ENCODE measurements at places on chromosomes 13 and 19.

GRCh38 chr13:51222686-51223559, 725 bp downstream of the FAM124A start:
- DNase-seq: no peak

DNA sequence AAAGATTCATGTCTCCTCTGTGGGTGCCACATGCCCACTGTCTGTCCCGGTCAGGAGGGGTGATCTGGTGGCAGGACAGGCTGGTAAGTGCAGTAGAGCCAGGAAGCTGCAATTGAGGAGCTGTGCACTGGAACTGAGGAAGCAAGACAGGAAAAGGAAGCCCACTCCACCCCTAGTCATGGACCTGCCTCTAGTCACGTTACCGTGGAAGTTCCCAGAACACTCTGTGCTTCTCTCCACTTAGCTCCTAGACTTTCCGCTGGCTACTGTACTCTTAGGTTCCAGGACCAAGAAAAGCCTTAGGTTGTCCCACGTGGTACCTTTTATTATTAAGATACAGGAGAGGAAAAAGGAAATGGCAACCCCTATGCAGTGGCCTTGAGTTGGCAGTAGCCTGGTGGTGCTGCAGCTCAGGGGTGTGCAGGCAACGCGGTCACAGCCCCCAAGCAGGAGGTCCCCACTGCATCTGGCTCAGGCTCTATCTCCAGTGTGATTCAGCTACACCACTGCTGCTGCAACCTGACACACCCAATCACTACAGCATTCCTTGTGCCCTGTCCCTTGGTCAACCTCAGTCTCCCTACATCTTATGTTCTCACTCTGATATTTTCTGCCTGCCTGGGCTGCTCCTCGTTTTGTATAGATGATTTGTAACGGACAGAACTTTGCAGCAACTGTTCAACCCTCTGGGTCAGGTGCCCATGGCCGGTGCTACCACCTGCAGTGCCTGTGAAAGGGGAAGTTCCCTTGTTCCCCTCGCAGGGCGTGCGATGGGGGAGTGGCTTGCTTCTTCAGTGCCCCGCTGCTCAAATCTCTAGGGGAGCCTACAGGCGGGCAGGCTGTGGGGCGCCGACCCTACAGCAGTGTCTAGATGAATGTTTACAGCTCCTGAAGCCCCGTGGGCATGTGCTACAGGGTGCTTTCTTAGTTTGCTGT, 24.4 kb upstream of the GPR12 start:
- no peak for DNase-seq

GRCh38 chr13:69947582-69947981, 160.0 kb upstream of the ATXN8OS start:
- DNase-seq: no peak

DNA sequence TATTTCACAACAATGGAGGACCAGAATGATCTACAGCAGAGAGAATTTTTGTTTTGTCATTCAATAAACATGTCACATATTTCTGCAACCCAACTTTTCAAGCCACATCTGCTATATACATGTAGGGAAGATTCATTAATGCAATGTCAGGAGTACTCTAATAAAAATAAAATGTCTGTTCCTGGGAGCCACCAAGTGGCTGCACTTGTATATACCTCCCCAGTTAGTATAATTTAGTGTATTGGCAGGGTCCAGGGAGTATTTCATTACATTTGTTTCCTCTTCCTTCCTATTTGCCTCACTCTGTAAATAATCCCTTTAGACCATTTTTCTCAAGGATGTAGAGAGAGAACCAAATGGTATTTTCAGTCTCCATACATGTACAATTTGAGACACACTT, 1169.0 kb downstream of the DIAPH3 start:
- no peak for DNase-seq

GRCh38 chr19:57078802-57079201, 41.0 kb upstream of the USP29 start:
- no peak for DNase-seq

GRCh38 chr13:24748061-24748400, 15.9 kb upstream of the RNF17 start:
- DNase-seq: no peak

GRCh38 chr19:1671716-1672037, 19.3 kb upstream of the TCF3 start:
- DNase-seq: no peak

DNA sequence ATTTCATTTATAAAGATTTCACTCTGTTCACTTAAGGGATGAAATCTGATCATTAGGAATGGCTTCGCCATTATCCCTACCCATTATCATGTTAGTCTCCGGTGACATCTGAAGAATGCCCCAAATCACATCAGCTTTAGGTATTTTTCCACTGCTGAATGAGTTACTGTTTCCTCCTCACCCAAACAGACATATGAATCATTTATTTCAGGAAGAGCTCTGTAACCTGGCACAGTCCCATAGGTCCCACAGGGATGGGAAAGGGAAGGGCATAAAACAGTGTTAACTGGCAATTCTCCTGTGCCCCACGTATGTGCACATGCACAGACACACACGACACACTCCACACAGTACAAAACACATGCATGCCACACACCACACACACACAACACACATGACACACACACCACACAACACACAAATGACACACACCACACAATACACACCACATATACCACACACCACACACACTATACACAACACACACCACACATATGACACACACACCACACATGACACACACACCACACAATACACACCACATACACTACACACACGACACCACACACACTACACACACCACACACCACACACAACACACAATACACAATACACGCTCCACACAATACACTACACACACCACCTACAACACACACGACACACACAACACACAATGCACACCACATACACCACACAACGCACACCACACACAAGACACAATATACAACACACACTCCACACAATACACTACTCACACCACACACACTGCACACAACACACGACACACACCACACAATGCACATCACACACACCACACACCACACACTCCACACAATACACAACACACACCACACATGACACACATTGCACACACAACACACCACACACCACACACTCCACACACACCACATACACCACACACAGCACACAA, 15.4 kb downstream of the TMEM255B start:
- DNase-seq: no peak

GRCh38 chr19:49362048-49362928, at the start of gene TEAD2:
TSS of gene TEAD2 (minus strand) at chr19:49362416. CDS start at chr19:49360075, 2,341 bp downstream.
- no peak for DNase-seq

DNA sequence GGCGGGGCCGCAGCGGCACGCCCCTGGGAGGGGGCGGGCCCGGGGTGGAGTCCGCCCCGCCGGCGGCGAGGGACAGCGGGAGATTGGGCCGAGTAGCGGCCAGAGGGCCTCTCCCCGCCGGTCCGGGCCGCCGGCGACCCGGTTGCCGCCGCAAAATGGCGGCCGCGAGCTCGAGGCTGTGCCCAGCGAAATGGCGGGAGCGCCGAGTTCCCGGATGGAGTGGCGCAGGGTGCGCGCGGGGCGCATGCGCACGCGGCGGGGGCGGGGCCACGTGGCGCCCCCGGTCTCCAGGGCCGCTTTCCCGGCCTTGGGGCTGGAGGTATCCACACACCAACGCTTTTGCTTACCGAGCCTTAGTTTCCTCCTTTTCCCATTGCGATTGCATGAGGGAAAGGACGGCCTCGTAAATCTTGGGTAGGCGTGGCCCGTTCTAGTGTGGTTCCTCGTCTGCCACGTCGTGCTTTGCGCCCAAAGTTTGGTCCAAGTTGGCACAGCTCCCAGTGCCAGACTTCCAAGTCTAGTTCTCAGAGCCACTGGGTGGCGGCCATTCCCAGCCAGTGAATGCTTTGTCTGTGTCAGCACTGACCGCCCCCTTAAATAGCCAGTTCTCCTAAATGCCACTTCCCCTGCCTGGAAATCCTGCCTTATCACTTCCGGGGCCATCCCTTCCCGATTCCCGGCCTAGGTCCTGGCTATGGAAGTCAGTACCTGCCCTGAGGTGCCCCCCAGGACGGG, 513 bp downstream of the CIRBP start:
- no peak for DNase-seq

GRCh38 chr19:54434873-54435214, 14.2 kb upstream of the LENG8 start:
- DNase-seq: no peak

DNA sequence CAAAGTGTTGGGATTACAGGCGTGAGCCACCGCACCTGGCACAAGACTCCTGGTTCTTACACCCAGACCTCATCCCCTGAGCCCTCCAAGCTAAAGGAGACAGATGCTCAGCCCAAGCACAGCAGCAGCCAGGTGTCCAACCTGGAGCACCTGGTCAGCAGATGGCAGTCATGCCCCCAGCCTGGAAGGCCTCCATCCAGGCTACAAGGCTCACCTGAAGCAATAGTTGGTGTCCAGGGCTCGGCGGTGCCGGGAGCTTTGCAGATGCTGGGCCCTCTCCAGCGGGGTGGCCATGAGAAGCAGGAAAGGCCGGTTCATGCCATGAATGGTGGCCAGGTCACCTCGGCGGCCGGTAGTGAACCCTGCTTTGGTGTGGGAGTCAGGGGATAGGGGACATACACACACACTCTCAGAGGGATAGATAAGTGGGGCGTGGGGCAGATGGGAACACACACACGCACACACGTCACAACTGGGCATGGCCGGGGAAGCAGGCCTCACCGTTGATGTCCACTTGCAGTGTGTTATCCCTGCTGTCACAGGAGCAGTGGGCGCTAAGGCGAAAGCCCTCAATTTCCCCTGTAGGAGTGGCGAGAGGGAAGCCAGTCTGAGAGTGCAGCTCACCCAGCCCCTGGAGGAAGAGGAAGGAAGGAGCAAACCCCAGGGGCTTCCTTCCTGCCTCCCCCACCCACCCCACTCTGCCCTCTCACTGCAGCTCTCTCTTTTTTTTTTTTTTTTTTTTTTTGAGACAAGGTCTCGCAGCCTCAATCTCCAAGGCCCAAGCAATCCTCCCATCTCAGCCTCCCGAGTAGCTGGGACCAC, 11.8 kb downstream of the TGFB1 start:
- DNase-seq: no peak

DNA sequence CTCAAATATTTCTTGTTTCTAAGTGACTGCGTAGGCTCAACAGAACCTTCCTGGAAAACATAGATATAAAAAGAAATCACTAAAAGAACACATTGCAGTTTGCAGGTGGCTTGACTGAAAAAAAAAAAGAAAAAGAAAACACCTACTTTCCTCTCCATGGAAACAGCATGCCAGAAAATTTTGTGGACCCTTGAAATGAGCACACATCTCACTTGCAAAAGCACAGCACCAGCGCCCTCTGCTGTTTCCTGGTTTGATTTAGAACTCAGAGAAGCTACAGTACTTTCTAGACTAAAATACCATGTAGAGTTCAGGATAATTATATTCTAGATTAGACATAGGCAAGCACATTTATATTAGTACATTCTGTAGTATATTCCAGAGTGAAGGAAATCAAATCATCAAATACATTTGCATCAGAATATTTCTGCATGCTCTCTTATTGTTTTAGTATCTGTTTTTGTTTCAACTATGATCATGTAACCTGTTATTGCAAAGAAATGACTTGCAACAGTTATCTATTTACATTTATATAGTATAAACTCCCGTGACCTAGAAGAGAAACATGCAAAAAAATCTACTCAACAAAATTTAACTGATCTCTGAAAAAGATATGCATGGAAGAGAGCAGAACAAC, 22.3 kb upstream of the XPO4 start:
- no peak for DNase-seq

DNA sequence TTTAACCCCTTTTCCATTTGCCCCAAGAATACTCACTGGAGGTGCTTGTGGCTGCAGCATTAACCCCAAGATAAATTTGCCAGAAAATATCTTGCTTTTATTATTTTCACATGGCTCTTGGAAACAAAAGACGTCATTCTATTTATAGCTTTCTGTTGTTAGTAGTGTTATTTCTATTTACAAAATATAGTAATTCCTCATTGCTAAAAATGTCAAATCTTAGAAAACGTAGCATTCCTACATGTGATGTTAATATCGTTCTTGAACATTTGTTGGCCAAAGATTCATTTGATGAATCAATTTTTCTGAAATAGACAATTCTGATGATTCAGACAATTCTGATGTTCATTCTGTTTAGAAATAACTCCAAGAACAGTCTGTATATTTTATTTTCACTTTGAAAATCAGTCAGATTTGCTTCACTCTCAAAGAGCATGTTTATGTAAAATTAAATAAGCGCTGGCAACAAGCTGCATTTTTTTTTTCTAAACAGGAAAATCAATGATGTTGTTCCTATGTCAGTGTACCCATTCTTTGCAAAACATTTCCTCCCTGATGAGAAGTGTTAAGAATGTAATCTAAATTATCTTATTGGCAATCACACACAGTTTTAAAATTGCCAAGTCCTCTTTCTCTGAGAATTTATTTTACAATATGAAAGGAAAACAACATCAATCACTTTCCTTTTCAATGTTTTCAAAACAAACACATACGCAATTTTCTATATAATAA, 334.0 kb downstream of the KCTD12 start:
- no peak for DNase-seq

- DNase-seq: no peak
These were observed 3.5 kb upstream of the SBNO2 start for GRCh38 chr19:1177322-1178114.

GRCh38 chr13:82458169-82458568, 1424.1 kb downstream of the SLITRK1 start:
- DNase-seq: no peak
